ENCODE measurements at places on chromosomes 11 and 22. TPM values are rescaled to one million over a fixed set of nuclear protein-coding genes. Genes with fewer than 3 reads are reported as not detected.

Gene RELT
- 11.8 TPM for total RNA-seq

Gene MMP3
- 0.05 TPM for total RNA-seq

DNA sequence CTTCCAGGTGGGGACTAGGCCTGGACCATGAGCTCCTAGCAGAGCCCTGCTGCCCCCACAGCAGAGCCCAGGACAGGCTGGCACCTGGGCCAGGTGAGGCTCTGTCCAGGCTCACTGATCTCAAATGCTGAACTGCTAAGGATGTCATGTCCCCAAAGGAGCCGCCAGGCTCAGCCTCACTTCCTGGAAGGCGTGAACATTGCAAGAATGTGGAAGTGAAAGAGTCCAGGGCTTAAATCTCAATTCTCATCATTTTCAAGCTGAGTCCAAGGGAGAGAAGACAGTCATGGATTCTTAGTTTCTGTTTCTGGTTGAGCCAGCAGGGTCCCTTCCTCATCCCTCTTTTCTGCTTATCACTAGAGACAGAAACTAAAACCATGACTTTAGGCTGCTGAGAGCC lies 5.0 kb downstream of the ASCL2 start:
- DNase-seq: no peak

Gene IL17REL
- total RNA-seq: not detected
